ENCODE measurements at places on chromosomes 2 and 18.
A peak's percentile ranks its signal among the peaks of the same experiment; 100 is the strongest.

GRCh38 chr2:172427256-172427989 is at the start of gene ITGA6:
TSS of gene ITGA6 (plus strand) at chr2:172427586.
- DNase-seq = peak; percentile 52

GRCh38 chr2:77807531-77808215 is 285.5 kb upstream of the LRRTM4 start:
- no peak for DNase-seq

GRCh38 chr2:198280145-198280544 is 475.8 kb downstream of the PLCL1 start:
- no peak for DNase-seq

DNA sequence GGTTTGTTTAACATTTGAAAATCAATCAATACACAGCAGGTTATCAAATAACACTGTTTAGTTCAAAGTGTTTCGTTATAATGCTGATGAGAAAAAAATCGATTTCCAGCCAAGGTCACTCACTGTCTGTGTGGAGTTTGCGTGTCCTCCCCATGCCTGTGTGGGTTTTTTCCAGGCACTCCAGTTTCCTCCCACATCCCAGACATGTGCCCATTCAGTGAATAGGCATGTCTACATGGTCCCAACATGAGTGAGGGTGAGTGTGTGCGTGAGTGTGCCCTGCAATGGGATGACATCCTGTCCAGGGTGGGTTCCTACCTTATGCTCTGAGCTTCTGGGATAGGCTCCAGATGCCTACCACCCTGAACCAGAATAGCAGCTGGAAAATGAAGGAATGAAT is 8.7 kb upstream of the GKN2 start:
- DNase-seq = no peak

DNA sequence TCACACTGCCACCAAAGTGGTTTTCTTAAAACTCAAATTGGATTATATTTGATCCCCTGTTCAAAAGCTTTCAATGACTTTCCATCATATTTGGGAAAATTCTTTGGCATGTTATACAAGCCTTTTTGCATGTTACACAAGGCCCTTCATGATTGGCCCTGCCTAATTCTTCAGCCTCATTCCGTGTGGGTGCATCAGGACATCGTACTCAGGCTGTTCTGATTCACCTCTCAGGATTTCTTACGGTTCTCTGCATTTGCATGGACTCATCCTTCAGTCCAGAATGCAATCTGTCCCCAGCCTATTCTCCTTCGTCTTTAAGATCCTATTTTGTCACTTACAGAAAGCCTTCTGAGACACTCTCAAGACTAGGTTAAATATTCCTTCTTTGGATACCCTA is 107.8 kb downstream of the LYPD1 start:
- DNase-seq = no peak

GRCh38 chr2:36859366-36859792 is 107.0 kb downstream of the STRN start:
- DNase-seq = no peak

GRCh38 chr2:173258701-173259100 is 96.0 kb upstream of the CDCA7 start:
- no peak for DNase-seq

DNA sequence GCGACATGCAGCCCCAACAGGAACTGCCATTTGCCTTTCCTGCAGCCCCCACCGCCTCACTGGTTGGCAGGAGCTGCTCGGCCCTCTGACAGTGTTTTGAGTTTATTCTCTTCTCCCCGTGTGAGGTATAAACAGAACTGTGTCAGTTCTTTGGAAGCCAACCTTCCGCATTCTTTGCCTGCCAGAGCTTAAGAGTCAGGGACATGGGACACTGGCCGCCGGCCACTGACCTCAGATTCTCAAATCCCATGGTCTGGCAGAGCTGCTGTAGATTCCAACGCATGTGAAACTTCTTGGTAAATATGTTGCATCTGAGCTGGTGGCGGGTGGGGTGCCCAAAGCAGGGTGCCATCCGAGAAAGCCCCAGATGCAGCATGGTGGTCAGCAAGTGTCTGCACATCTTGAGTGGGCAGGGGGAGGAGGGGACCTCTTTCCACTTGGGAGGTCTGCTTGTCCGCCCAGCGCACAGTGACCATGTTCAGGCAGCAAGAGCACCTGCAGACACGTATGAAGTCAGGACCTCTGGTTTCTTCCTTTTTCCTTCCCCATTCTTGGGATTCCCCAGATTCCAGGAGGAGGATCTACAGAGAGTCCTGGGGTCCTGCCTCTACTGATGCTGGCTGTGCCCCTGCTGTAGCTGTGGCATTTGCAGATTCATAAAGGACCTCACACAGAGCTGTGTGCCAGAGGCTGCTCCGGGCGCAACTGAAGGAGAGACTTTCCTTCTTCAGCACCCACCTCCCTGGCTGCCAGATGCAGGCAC is 23.8 kb downstream of the ASB18 start:
- no peak for DNase-seq

- DNase-seq = no peak
Measured at GRCh38 chr18:24530630-24531111, 70.2 kb downstream of the HRH4 start.

GRCh38 chr2:137912371-137912770 is 51.9 kb upstream of the HNMT start:
- no peak for DNase-seq

- no peak for DNase-seq
Measured at GRCh38 chr2:173990970-173991819, 26.0 kb upstream of the SP3 start.

DNA sequence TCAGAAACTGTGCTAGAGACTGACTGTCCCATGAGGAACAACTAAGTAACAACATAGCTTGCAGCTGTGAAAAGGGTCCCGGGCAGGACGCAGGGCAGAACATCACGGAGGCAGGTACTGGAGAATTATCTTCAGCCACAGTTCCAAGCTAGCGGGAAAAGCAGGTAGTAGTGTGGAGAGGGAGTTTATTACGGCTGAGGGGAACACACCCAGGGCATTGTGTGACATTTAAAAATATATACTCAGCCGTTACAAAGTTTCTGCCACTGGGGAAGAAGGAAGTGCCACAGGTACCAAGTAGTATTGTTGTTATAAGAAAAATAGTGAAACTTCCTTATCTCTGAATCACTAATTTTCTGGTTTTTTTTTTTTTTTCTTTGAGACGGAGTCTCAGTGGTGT is 179.6 kb downstream of the LAMA1 start:
- DNase-seq = no peak

GRCh38 chr2:204695506-204695905 is 150.2 kb downstream of the PARD3B start:
- no peak for DNase-seq

DNA sequence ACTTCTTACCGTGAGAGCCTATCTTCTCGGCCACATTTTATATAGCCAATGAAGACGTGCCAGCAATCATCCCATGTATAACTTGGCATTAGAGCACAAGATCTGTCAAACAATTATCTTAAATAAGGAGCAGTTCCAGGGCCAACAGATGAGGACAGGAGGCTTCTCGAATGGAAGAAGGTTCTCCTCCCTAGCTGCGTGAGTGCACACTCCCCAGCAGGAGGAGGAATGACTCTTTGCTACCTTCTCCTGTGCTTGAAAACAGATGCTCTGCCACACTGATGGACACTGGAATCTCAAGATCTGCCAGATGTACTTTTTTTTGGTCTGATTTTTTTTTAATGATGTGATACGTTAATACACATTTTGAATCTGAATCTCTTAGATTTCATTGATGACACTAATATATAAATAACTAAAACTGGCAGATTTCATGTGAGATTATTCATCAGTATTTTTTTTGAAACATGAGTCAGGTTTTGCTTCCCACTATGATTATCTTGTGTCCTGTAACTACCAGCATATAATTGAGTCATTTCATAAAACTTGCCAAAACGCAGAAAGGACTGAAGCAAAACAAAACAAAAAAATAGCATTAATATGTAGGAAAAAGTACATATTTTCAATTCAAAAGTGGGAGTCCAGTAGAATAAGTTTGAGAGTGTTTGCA is 626 bp upstream of the VIT start:
- DNase-seq = no peak

DNA sequence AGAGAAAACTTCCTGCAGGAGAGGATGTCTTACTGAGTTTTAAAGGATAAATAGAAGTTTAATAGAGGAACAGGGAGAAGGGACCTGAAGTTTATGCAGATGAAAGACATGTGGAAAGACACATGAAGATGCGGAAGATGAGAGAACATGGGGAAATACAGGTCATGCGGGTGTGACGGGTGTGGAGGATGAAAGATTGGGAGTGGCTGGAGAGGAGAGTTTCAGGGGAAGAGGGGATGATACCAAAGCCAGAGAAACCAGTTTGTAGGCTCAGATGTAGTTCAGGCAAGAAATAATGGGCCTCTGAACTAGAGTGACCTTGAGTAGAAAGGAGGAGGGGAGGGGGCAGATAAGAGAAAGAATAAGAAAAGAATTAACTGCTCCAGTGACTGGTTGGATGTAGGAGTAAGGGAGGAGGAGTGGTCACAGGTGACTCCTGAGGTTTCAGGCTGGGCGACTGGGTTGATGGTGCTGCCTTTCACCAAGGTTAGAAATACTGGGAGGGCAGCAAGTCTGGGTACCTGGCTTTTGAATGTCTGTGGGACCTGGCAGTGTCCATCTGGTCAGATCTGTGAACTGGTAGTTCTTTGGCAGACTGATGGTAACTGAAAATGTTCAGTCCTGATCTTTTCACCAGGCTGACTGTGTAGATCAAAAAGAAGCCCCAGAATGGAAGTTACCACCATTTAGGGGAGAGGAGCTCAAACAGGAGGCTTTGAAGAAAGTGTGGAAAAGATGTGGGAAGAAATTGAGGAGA is 69.4 kb downstream of the TET3 start:
- no peak for DNase-seq

- no peak for DNase-seq
Measured at GRCh38 chr18:79862562-79862961, 64.8 kb downstream of the KCNG2 start.

GRCh38 chr2:205776139-205776538 is 93.8 kb downstream of the NRP2 start:
- no peak for DNase-seq

DNA sequence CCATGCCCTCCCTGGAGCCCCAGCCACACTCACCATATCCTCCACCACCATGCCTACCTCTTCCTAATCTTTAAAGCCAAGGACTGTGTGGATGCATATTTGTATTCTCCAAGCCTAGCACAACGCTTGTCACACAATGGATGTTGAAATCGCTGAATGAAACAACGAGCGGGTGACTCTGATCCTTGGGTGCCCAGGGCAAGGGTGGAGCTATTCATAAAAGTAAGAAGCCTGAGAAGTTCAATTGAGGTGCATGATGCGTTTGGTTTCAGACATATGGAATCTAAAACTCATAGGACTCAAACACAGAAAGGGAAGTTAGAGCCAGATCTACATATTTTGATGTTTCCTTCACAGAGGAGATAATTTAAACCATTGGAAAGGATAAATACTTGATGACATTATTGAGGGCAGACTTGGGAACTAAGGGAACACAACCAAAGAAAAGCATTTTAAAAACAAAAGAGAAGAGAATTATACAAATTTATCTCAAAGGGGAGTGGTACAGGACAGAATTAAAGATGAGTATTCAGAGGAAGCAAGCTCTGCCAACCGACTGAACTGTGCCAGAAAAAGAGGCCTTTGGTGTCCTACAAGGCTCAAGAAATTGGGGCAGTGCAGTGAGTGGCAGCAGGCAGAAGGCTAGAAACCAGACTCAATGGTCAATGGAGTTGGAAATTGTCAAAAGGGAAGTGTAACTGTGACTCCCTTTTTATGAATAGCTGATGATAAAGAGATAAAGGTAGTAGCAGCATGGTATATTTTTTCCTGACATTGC is 200.6 kb upstream of the NCKAP5 start:
- DNase-seq = no peak

GRCh38 chr2:237601453-237602116 is 11.1 kb upstream of the RAB17 start:
- no peak for DNase-seq

GRCh38 chr2:18924386-18924785 is 335.0 kb upstream of the NT5C1B start:
- DNase-seq = no peak

- DNase-seq = no peak
Measured at GRCh38 chr2:47501374-47502200, 98.6 kb downstream of the MSH2 start.

DNA sequence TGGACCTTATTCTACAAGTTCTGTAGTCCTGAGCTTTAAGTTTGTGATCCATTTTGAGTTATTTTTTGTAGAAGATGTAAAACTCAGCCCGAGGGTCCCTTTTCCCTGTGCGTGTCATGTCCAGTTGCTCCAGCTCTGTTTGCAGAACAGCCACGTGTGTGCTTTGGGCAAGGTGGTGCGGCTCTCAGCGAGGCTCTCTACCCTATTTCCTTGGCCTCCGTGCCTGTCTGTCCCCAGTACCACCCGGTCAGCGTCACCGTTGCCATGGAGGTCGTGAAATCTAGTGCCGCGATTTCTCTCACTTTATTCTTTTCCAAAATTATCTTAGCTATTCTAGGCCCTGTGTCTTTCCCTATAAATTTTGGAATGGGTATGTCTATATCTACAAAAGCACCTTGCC is 141.0 kb upstream of the CTDP1 start:
- DNase-seq = no peak

GRCh38 chr2:43324259-43325106 is 98.1 kb upstream of the ZFP36L2 start:
- no peak for DNase-seq

Measured in stimulated activated CD8-positive, alpha-beta memory T cell treated with anti-CD3 and anti-CD28 coated beads, Interleukin-4, amount 100 ng/mL, for 1 hour (primary cell).